Motor neuron (in vitro differentiated cells): ENCODE measurements at places on chromosomes 4 and X.

GRCh38 chrX:51851507-51852085, 41.8 kb upstream of the MAGED1 start:
- ATAC-seq, result peak; percentile 47

DNA sequence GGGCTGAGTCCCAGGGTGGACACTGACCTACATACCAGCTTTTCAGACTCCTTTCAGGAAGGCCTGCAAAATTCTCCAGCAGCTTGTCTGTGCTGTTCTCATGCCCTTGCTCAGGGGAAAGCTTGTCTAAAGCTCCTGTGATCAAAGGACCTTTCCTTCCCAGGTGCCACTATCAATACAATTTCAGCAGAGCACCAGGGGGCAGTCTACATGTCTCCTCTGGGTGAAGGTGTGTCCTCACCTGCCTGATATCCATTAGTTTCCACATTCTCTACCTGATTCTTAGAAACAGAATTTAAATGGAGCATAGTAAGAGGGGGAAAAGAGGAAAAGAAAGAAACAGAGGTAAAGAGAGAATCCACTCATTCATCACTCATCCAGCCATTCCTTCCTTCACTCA, 114.2 kb downstream of the PPARGC1A start:
- no peak for ATAC-seq

DNA sequence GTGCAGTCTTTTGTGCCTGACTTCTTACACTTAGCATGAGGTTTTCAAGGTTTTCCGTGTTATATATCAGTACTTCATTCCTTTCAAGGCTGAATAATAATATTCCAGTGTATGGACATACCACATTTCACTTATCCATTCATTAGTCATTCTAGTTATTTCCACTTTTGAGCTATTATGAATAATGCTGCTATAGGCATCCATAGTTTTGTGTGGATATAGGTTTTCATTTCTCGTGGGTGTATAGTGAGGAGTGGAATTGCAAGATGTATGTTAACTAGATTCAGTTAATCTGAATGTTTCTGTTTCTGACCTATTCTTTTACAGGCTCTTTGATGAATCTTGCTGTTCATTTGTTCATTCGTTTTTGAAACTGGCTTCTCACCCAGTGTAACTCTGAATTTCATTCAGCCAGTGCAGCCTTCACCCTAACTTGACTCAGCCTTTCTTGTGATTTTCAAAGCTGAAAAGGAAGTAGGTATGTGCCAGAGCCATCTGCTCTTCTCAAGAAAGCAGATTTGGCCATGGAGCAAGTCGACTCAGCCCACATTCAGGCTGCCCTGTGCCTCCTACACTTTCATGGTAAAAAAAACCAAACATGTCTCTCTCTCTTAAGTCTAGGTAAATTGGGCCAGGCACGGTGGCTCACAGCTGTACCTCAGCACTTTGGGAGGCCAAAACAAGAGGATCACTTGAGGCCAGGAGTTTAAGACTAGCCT, 56.3 kb upstream of the NOCT start:
- ATAC-seq, result no peak

- ATAC-seq, result no peak
Measured at GRCh38 chr4:2910409-2910808, 52.8 kb downstream of the NOP14 start.

- no peak for ATAC-seq
Measured at GRCh38 chr4:62548108-62548524, 1348.0 kb downstream of the ADGRL3 start.

DNA sequence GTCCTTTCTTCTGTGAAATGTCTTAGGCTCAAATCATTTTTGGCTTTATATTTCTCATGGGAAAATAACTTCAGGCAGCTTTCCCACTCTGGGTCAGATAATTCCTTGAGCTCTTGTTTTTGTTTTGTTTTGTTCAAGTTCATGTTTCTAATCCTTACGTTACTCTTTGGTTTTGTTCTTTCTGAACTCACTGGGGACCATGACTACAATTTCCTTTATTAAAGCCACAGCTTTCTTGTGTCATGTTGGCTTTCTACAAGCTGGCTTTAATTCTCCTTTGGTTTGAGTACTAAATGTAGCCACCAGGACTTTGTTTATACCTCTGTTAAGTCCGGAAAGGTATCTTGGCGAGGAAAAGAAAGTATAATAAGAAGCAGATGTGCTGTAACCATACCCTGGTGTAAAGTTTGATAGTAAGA, 30.8 kb upstream of the ANXA3 start:
- no peak for ATAC-seq

GRCh38 chrX:24775891-24776290, 82.2 kb downstream of the POLA1 start:
- ATAC-seq, result no peak

DNA sequence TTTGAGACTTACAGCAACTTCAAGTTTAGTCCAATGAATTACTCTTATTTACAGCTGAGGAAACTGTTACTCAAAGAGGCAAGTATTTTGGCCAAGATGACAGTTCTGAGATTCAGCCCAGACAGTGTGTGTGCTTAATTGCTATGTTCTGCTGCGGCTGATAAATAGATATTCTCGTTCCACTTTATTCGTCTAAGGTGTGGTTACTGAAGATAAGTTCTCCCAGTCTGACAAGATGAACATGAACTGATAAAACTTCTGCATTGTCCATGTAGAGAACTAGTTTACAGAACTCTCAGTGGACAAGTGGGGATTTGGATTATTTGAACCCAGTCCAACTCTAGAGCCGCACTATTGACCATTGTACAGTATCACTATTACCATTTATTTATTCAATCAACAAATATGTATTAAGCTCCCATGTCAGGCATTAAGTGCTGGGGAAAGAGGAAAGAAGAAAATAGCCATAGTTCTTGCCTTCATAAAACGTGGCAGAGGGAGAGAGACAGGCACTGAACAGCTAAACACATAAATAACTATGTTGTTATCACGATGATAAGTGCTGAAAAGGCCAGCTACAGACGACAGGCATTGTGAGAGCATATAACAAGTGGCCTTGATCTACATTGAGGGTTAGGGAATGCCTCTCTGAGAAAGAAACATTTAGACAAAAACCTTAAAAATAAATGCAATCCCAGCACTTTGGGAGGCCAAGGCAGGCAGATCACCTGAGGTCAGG, 4.0 kb upstream of the DHX15 start:
- ATAC-seq, result no peak

- no peak for ATAC-seq
Measured at GRCh38 chrX:14865201-14865600, 7.7 kb downstream of the FANCB start.

DNA sequence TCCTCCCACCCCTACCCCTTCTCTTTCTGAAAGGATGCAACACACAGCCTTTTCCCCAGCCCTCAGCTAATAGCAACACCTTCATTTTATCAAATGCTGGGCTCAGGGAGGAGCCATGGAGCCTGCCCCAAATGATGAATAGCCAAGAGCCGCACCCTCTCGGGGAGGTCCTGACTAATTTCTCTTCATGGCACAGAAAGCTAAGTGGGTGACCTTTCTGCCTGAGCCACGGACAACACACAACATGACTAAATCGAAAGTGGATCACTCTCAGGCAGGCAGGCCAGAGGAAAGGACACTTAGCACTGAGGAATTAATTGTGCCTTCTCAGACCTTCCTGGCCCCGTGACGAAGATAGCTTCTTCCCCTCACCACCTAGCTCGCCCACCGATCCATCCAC, 165.1 kb upstream of the RAI2 start:
- ATAC-seq, result peak; percentile 98

GRCh38 chr4:16992566-16993225, 94.3 kb upstream of the LDB2 start:
- ATAC-seq, result no peak

DNA sequence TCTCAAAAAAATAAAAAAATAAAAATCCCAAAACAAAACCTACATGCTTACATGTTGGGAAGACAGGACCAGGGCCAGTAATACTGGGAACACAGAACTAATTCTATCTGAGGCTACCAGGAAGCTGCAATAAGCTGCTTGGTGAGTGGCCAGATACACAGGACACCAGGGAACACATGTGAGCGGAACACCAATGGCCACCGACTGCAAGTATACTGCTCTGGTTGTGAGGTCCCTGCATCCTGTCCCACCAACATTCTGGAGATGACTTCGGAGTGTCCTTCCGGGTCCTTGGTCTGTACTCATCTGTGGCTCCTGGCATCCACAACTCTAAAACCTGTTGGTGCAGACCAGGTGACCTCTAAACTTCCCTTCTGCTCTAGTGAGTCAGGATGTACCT, 2.7 kb downstream of the TNIP2 start:
- no peak for ATAC-seq

DNA sequence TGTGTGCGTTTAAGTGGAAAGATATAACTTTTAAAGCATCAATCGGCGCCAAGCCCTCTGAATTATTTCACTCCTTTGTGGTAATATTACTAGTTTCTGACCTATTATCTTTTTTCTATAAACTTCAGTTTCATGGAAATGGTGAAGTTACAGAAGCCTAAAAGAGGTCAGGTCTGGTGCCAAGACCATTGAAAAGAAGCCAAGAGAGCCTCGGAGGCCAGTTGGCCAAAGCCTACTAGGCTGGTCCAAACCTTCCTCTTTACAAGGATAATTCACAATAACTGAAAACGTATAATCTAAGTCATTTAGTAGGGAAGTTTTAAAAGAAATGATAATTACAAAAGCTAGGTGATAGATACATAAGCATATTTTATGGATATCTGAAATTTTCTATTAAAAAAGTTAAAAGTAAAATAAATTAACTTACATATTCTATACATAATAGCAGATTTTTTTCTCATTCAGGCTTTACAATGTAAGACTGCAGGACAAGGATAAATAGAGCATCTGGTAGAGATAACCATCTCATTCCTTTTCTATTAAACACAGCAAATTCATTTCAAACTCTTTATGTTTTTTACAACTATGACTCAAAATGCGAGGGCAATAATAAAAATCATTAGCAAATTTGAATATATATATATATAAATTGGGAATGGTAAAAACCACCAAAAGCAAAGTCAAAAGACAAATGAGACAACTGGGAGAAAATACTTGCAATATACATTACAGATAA, 49.2 kb downstream of the WDFY3 start:
- ATAC-seq, result no peak
